ENCODE measurements at places on chromosomes 3 and 15.

DNA sequence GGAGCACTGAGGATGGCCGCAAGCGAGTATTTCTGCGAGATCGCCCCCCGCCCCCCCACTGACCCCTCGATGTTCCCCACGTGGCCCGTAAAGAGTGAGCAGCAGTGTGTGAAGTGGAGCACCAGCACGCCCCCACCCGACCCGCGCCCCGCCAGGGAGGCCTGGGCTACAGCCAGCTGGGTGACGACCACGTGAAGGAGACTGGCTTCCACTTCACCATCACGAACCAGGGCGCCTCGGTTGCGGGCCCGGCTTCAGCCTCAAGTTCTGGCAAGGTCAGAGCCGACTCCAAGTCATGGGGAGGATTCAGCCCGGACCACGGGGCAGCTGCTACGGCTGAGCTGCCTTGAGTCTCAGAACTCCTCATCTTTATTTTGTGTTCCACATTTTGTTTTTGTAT is 2.4 kb upstream of the RNU5B-1 start:
- H3K27me3 ChIP-seq, result no peaks in the 10 kb centered on the region
- H3K4me3 ChIP-seq, result no peak overlapping the region
- DNase-seq, result no peak

DNA sequence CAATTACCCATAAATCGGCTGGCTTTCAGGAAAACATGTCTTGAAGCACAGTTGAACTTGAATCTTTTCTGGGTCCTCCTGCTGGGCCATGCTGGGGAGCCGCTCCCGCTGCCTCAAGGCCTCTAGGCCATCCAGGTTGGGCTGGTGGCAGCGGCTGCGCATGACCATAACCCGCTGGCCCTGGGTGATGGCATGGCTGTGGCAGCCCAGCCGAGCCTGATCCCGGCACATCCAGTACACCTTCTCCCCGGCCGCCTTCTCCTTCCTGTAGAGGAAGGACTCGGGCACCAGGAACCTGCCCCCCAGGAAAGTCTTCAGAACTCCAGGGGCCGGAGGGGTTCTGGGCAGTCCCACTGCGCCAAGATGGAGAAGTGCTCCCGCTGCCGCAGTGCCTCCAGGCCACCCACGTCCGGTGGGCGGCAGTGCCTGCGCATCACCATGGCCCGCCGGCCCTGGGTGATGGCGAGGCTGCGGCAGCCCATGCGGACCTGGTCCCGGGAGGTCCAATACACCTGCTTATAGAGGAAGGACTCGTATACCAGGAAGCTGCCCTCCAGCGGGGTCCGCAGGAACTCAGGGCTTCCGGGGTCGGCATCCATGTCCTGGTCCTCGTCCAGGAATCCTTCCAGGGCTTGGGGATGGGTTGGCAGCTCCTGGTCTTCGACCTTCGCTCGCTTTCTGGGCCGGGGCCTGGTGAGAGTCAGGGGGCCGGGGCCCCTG is 84.3 kb upstream of the FXR1 start:
- no peaks in the 10 kb centered on the region for H3K36me3 ChIP-seq
- no peak overlapping the region for H3K27ac ChIP-seq
- H3K4me1 ChIP-seq, result no peaks in the 10 kb centered on the region
- H3K4me3 ChIP-seq, result no peak overlapping the region

- no peak overlapping the region for H3K27ac ChIP-seq
- H3K4me1 ChIP-seq, result no peaks in the 10 kb centered on the region
- no peak overlapping the region for H3K4me3 ChIP-seq
- no peaks in the 10 kb centered on the region for H3K27me3 ChIP-seq
- DNase-seq, result no peak
- no peaks in the 10 kb centered on the region for H3K36me3 ChIP-seq
These were observed 32.8 kb upstream of the MRPL3 start for GRCh38 chr3:131535596-131535995.

- no peak for DNase-seq
- no peaks in the 10 kb centered on the region for H3K36me3 ChIP-seq
- 0 out of 2 replicates have a peak, but pooled peaks cover 2% of the 10 kb centered on the region for H3K27me3 ChIP-seq
- H3K4me3 ChIP-seq, result no peak overlapping the region
- no peak overlapping the region for H3K27ac ChIP-seq
- no peaks in the 10 kb centered on the region for H3K4me1 ChIP-seq
These were observed 32.4 kb upstream of the PIK3R4 start for GRCh38 chr3:130779031-130779430.

DNA sequence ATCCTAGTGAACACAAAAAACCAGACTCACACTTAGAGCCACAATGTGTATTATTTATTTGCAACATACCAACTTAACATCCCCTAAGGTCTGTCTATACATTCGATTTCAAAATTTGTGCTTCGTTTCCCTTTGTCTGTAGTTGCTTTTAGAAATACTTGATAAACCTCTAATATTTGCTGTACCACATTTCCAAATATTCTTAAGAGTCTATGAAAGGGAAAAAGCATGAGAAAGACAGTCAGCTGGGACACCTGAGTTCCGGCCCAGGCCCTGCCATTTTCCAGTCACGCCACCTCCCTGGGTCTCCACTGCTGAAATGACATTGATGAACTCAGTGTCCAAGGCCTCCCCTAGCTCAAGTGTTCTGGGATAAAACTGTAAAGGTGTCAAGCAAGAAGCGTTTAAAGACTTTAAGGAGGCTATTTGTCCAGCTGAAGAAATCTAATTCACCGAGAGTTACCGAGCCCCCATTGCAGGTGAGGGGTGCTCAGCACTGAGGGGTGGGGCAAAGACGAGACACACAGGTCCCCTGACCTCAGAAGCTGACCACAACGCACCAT is 26.6 kb downstream of the LRRC2 start:
- peak overlapping the region; percentile 51 for H3K27ac ChIP-seq
- no peak overlapping the region for H3K4me3 ChIP-seq
- peaks cover 30% of the 10 kb centered on the region for H3K4me1 ChIP-seq

DNA sequence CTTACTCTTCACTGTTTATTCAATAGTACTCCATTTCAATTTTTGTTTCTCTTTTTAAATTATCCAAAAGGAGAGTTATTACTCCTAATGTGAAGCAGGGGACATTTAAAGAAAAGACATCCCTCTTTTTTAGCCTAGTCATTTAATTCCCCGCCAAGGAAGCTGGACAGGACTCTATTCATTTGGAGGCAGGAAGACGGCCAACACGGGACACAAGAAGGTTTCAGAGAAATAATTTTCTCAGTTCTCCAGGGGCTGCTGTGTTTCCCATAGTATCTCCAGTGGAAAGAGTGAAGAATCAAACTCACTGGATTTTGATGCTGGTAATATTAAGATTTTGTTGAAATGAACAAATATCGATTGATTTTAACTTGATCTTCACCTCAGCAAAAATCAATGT is 833.7 kb downstream of the ROBO2 start:
- no peak overlapping the region for H3K4me3 ChIP-seq
- no peak for DNase-seq
- H3K36me3 ChIP-seq, result no peaks in the 10 kb centered on the region
- H3K27ac ChIP-seq, result no peak overlapping the region

DNA sequence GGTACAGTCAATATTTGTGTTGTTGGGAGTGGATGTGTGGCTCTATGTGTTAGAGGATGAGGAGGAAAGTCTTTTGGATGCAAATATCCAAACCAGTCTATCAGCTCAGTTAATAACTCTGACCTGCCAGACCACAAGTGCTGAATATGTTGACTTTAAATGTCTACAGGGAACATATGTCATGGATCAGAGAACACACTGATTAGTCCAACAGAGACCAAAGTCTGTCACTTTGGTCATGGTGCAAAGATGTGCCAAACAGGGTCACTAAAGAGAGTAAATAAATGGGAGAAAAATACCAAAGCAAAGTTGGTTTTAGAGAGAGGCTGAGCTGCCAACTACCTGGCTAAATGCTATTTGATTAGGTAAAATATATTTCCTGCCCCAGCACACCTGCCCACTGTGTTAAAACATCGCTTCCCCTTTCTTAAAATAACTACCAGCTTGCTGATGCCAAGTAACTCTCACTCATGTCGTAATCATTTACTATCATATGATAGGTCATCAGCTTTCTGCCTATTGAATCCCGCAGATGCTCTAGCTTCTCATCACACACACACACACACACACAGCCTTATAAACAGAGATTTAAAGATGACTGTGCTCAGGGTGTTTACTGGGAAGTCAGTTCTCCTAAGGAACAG is 173.3 kb downstream of the PDZRN3 start:
- no peaks in the 10 kb centered on the region for H3K4me1 ChIP-seq
- peaks cover 9% of the 10 kb centered on the region for H3K27me3 ChIP-seq
- H3K4me3 ChIP-seq, result no peak overlapping the region
- DNase-seq, result no peak
- H3K36me3 ChIP-seq, result no peaks in the 10 kb centered on the region
- H3K27ac ChIP-seq, result no peak overlapping the region

DNA sequence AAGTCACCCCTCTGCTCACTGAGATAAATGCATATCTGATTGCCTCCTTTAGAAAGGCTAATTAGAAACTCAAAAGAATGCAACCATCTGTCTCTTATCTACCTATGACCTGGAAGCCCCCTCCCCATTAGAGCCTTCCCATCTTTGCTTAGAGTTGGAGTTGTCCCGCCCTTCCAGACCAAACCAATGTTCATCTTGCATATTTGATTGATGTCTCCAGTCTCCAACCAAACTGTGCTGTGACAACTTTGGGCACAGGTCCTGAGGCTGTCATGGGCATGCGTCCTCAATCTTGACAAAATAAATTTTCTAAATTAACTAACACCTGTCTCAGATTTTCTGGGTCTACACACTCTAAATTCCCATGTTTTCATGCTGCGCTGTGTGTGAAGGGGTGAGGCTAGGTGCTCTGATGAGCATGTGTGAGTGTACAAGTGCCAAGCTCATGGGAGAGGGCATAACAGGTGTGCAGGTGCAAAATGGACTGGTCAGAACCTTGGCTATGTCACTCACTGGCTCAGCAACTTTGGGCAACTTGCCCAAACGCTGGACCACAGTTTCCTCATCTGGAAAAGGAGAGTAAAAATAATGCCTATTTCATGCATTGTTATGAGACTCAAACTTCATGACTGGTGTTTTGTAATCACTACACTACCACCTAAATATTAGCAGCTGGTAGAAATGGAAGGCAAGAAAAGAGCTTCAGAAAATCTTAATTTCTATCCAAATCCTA is 7.2 kb downstream of the DAPK2 start:
- no peaks in the 10 kb centered on the region for H3K4me1 ChIP-seq
- H3K4me3 ChIP-seq, result no peak overlapping the region
- H3K27me3 ChIP-seq, result 0 out of 2 replicates have a peak, but pooled peaks cover 3% of the 10 kb centered on the region
- no peaks in the 10 kb centered on the region for H3K36me3 ChIP-seq
- DNase-seq, result no peak

DNA sequence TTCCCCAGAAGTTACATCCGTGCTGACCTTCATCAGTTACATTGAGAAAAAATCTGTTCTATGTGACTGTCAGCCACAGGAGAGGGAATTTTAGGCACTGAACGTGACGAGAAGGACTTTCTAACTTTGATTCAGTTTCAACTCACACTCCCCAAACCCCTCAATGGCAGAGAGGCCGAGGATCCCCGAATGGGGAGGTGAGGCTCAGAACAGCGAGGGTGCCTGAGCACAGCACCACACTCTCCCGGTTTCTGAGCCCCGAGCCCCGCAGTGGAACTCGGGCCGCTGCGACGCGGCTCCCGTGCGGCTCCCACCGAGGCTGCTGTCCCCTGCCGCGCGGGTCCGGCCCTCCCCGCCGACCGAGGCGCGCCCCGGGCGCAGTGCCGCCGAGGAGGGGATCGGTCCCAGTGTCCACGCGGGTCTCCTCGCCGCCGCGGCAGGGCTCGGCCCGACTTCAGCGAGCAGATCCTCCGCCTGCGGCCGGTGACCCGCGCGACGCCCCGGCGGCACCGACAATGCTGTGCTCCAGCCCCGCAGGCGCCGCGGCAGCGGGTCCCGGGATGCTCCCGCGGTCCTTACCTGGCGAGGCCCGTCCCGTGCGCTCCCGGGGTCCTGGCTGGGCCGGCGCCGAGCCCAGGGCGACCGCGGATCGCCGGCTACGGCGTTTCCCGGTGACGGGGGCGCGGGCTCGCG is 439 bp downstream of the CTXND1 start:
- no peaks in the 10 kb centered on the region for H3K36me3 ChIP-seq
- H3K4me3 ChIP-seq, result peak overlapping the region; percentile 12

- no peak overlapping the region for H3K27ac ChIP-seq
- no peaks in the 10 kb centered on the region for H3K36me3 ChIP-seq
- no peaks in the 10 kb centered on the region for H3K4me1 ChIP-seq
- H3K27me3 ChIP-seq, result peaks cover 20% of the 10 kb centered on the region
- H3K4me3 ChIP-seq, result no peak overlapping the region
These were observed 27.9 kb upstream of the SV2B start for GRCh38 chr15:91072161-91072560.

- no peaks in the 10 kb centered on the region for H3K27me3 ChIP-seq
- H3K36me3 ChIP-seq, result no peaks in the 10 kb centered on the region
- DNase-seq, result no peak
- H3K27ac ChIP-seq, result no peak overlapping the region
- H3K4me1 ChIP-seq, result no peaks in the 10 kb centered on the region
- no peak overlapping the region for H3K4me3 ChIP-seq
These were observed 75.3 kb upstream of the STRIT1 start for GRCh38 chr3:155368786-155369185.

DNA sequence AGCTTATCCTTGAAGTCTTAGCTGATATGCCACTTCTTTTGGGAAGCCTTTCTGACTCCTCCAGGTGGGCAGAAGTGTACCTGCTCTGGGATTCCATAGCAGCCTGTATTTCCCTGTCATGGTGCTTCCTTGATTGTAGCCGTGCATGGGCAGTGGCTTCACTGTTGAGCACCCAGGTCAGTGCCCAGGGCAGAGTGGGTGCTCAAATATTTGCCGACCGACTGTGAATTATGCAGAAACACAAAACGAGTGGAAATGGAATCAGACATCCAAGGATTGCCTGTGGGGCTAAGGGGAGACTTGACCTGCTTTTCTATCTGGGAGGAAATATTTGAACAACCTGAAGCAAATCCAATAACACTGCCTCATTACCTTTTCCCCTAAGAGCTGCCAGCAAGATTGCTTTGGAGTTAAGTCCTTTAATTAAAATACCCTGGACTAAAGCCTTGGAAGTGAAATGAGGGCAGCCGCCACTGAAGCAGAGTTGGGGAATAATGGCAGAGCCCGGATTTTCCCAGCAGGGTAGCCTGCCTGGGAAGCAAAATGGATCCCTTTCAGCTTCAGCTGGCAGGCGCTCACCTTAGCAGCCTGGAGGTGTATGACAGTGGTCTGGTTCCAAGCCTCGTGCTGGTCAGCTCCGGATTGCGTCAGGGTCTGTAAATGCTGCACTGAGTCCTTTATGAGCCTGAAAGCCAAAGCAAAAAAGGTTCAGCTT is 14.9 kb downstream of the ACOX2 start:
- no peaks in the 10 kb centered on the region for H3K36me3 ChIP-seq
- H3K4me3 ChIP-seq, result no peak overlapping the region
- H3K27me3 ChIP-seq, result no peaks in the 10 kb centered on the region
- no peak overlapping the region for H3K27ac ChIP-seq
- H3K4me1 ChIP-seq, result peaks cover 7% of the 10 kb centered on the region

DNA sequence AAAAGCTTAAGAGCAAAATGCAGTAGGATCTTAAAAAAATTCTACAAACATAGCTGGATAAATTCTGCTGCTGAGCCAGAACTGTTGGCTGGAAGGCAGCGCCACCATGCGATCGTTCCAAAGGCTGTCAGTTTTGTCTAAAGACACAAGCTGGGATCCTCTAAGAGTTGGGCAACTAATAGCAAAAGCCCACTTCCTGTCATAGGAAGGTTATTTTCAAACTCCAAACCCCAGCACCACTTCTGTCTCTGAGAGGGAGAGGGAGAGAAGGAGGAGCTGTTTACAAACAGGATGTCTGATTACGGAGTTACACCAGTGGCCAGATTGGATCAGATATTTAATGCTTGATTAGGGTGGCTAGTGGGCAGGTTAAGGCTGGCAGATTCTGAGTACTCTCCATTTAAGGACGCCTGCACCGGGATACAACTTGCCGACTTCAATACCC is 44.0 kb downstream of the EIF4E3 start:
- no peaks in the 10 kb centered on the region for H3K36me3 ChIP-seq
- H3K27ac ChIP-seq, result peak overlapping the region; percentile 16
- DNase-seq, result peak; percentile 51
- H3K4me3 ChIP-seq, result no peak overlapping the region
